ENCODE measurements at places on chromosomes 4 and X.

DNA sequence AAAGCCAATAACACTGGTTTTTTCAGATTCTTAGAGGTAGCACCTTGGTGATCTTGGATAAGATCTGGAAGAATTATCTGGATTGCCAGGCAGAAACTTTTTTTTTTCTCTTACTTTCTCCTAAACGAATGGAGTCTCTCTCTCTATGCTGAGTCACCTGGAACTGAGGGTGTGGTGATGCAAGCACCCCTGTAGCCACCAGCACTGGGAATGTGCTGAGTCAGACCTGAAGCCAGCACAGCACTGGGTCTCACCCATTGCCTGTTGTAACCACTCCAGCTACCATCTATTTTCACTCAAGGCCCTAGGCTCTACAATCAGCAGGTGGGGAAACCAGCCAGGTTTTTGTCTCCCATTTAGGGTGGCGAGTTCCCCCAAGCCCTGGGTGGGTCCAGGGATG is 923.8 kb downstream of the RAPGEF2 start:
- peak; percentile 55 for DNase-seq

DNA sequence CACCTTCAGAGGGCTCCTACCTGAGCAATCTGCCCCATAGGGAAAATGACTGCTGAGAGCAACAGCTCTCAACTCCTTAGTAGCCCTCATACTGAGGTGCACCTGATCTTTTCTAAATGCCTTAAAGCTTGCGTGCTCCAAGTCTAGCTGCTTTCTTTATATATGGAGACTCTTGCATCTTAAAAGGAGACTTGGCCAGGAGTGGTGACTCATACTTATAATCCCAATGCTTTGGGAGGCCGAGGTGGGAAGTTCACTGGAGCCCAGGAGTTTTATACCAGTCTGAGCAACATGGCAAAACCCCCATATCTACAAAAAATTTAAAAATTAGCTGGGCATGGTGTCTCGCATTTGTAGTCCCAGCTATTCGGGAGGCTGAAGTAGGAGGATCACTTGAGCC is 78.1 kb upstream of the TRIM2 start:
- DNase-seq: peak; percentile 26

GRCh38 chr4:30153427-30153826 is 566.7 kb upstream of the PCDH7 start:
- DNase-seq: no peak

DNA sequence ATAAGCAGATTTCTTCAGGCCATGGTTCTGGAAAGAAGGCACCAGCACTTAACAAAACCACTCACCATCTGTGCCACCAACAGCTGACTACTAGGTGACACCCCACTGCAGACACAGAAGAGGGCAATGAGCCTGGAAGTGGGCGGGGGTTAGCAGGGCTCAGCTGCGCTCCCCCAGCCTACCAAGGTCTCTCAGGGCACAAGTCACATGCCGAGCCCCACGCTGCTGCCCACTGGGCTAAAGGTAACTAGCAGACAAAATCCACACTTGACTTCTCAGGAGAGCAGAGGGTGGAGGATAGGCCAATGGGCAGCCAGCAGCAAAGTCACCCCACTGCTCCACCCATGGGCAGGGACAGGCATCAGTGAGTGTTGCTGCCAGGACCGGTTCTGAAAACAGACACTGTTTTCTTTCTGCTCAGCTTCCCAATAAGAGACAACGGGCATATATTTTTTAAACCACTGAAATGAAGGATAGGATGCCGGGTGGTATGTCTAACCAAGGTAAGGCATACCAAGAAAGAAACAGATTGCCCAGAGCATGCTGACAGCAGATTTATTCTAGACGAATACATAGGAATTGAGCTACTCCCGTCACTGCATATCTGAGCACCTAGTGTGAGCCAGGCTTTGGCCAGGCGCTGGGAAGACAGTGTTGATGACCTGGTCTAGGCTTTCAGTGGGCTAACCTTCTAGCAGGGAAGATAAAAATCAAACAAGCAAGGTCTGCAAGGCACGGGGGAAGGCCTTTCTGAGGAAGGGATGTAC is 20.1 kb downstream of the ACSL1 start:
- no peak for DNase-seq

GRCh38 chr4:109729117-109729717 is 653 bp downstream of the PLA2G12A start:
- no peak for DNase-seq

DNA sequence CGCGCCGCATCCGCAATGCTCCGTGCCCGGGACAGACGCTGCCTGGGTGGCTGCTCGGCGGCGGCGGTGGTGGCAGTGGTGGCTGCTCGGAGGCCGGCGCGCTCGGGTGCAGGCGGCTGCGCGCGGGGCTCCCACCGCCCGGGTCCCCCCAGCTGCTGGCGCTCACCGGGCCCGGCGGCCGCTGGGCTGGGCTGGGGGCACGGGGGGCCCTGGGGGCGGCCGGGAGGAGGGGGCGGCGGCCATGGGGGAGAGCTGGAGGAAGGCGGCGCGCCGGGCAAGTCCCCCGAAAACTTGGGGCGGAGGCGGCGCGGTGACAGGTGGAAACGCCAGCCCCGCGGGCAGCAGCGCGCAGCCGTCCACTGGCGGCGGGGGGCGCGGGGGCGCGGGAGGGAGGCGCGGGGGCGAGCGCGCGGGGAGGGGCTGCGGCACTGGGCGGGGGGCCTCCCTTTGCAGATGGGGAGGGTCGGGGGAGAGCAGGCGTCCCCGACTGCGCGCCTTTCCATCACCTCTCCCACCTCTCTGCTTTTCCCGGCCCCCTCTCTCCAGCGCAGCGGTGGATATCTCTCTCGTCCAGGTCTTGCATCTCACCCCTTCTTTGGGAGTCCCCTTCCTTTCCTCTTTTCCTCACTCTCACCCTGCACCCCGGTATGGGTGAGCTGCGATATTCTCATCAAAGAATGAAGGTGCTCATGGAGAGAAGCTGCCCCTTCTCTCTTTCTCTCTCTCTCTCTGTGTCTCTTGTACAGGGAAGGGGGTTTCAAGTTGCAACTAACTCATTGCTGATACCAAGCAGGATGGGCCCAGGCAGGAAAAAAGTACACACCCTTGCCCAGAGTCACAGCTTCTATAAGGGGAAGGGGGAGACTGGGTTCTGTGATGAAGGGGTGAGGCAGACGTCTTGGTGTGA is 83.7 kb upstream of the DHRSX start:
- no peak for DNase-seq

DNA sequence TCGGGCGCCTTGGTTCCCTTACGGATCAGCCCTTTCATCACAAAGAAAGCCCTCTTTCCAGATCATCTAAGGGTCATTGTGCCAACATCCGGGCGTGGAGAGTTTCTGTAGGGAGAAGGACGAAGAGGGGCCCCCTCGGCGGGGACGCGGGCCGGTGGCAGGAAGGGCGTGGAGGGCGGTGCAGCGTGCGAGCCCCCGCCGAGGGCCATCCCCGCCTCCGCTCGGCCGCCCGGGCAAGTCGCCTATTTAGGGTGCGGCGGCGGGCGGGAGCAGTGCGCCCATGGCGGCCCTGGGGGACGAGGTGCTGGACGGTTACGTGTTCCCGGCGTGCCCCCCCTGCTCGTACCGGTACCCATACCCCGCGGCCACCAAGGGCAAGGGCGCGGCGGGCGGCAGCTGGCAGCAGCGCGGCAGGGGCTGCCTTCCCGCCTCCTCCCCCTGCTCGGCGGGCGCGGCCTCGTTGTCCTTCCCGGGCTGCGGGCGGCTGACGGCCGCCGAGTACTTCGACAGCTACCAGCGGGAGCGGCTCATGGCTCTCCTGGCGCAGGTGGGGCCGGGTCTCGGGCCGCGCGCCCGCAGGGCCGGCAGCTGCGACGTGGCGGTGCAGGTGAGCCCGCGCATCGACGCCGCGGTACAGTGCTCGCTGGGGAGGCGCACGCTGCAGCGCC is at the start of gene ZAR1:
Gene ZAR1 (plus strand): TSS at position 241 of the 668 bp plus-strand sequence. CDS start 40 bp downstream, at position 281.
- DNase-seq: no peak

GRCh38 chr4:85724791-85725563 is 250.0 kb downstream of the ARHGAP24 start:
- DNase-seq: no peak

DNA sequence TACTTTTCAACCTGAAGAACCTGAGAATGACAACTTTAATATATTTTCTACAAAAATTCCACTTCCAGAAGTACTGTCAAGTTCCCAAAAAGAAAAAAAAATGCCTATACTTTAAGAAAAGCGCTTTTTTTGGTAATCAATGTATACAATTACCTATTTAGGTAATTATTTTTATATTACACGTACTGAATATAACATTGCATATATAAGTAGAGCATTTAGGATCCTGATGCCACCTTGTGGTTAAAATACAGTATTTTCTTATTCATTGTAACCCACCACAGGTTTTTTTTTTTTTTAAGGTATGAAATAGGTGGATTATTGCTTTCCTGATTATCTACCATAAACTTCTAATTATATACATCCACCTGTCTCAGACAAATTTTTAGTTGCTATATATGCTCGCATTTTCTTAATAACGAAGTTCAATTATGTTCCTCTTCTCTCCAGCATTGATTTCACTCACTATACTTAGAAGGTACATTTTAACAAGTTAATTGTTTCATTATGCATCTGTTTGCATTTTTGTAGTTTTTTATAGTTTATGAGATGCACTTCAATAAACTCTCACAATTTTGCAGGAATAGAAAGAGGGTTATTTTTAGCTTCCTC is 5.2 kb downstream of the MAP9 start:
- peak; percentile 22 for DNase-seq

DNA sequence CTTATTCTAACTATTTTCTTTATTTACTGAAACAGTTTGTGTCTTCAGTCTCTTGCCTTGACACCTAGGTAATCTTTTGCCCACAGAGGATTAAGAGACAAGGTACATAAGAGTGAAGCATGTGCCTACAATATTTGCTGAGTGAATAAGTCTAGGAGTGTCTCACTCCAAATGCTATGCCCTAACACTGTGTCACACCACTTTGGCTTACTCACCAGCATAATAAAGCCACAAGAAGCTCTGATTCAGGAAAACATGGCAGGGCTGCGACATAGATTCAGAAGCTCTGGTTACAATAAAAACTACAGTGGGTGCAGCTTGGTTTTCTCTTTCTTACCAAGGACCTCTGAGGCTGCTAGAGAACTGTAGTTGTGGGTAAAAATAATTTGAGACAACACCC is 127.1 kb downstream of the RBM46 start:
- peak; percentile 2 for DNase-seq

DNA sequence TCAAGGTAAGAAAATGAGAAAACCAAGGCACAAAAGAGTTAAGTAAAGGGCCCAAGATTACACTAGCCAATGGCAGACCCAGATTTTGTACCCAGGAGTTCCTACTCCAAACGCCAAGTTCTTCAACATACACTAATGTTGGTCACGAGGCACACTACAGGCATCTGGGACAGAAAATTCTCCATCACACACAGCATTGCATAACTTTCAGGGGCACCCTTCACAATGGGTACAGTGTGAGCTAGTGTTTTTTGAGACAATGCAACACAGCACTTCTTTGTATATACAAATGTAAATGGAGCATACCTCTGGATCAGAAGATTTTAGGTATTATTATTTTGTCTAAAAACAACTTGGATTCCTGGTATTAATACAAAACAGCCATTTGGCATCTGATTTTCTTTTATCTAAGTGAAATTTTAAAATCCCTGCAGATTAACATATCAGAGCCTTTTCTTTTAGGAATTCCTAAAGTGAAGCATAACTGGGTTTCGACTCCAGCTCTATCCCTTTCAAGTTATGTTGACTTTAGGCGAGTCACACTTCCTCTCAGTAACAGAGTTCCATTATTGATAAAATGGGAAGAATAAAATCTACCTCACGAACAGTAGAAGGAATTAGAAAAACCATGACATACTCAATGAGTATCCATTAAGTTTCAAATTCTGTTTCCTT is 41.1 kb downstream of the ADGRA3 start:
- peak; percentile 52 for DNase-seq

DNA sequence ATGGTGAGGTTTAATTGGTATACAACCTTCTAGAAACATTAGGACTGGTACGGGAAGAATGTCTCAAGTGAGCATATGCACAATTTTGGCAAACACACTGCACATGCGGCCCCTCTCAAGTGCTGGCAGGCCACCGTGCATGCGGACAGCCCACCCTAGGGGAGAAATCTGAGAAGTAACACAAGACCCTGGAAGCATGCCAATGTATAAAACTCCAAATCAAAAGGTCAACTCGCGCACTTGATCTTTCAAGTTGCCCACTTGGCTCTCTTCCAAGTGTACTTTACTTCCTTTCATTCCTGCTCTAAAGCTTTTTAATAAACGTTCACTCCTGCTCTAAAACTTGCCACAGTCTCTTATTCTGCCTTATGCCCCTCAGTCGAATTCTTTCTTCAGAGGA is 488.3 kb downstream of the CFAP47 start:
- no peak for DNase-seq

GRCh38 chrX:10514891-10515290 is 105.5 kb downstream of the MID1 start:
- no peak for DNase-seq

- DNase-seq: no peak
Observed at GRCh38 chrX:129825746-129826505, 17.8 kb downstream of the ZDHHC9 start.

DNA sequence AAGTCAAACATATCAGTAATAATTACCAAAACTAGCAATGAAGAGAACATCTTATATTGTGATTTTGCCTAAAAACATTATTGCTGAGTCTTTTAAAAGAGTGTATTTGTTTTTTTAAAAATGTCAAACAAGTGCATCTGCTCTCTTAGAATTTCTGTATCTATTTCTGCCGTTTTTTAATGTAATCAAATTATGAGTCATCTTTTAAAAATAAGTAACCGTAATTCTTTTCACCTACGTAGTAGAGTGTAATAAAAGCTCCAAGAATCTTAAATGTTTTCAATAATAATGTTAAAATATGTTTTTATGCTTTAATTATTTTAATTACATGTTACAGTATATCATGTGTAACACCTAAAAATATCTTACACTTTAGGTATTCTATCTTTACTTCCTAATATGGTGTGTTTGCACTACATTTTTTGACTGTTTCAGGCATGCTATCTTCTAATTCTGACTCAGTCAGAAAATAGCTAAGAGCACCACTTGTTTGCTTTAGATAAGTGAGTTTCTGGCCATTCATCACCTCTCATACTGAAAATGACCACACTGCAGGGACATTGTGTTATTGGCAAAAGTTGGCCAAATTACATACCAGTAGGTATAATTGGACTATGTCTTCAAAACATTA is 368.5 kb downstream of the PCDH7 start:
- peak; percentile 21 for DNase-seq

GRCh38 chr4:178137732-178138471 is 695.7 kb upstream of the AGA start:
- DNase-seq: no peak

GRCh38 chrX:155888139-155888538 is 7.0 kb downstream of the VAMP7 start:
- DNase-seq: peak; percentile 77

DNA sequence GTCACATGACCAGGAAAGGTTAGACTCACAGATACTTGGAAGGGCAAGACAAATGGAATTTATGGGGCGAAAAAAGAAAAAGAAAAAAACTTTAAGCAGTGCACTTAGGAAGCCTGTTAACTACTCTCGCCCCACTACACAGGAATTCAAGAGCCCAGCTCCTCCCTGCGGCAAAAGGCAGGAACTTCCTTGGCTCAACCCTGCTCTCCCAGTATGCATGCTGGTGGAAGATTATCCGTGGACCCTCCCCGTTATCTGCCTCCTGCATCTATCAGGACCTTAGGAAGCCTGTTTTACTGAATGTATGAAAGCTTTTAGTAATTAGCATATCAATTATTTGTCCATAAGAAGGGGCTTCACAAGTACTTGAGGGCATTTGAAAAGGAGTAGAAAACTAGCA is 40.1 kb upstream of the RPA4 start:
- no peak for DNase-seq

GRCh38 chrX:75786290-75786689 is 1.2 kb upstream of the MAGEE2 start:
- no peak for DNase-seq

GRCh38 chr4:102217345-102217744 is 127.9 kb downstream of the SLC39A8 start:
- DNase-seq: no peak
